Activated T-cell treated with anti-CD3 and anti-CD28 coated beads, Interleukin-2, amount 50 U/mL, for 1 hour (primary cell): ENCODE measurements at places on chromosomes 11 and 22.

- DNase-seq, result no peak
Observed at GRCh38 chr11:126624506-126624905, 269.0 kb downstream of the ST3GAL4 start.

- no peak for DNase-seq
Observed at GRCh38 chr11:61577383-61578118, 3.3 kb downstream of the SYT7 start.

DNA sequence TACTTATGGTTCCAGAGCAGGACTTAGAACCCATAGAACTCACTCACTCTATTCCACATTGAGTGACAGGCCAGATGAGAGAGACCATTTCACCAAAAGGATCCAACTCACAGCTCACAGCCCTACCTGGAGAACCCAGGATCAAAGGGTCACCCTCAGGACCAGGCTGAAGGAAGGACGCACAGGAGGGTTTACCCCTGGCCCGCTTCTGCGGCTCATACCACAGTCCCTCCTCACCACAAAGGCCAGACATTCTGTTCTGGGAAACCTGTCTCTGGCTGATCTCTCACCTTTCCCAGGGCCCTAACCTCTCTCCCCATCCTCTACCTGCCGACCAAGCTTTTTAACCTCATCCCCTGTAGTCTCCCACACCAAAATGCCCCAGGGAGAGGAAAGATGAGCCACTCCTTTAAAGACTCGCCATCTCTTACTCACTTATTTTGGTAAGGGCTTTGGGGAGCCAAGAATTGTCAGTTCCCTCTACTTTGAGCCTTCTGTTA, 4.7 kb downstream of the FOSL1 start:
- DNase-seq, result no peak

GRCh38 chr11:70128435-70128906, 50.4 kb downstream of the ANO1 start:
- no peak for DNase-seq

DNA sequence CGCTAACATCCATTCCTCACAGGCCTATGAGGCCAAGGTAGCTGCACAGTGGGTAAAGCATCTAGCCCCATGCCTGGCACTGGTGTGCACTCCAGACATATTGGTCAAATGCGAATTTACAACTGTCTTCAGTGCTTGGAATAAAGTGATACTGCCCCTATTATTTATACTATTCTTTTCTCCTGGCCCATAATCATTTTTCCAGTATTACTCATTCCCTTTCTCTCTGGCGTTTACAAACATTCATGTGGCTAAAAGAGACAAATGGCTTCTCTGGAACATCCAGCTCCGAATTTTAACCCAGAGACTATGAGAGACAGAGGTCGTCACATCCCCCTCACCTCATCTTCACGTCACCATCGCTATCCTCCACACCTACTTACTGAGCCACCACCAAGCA, 87.2 kb upstream of the PITPNB start:
- DNase-seq, result no peak

GRCh38 chr11:102709201-102709945, 3.8 kb upstream of the MMP27 start:
- DNase-seq, result no peak

DNA sequence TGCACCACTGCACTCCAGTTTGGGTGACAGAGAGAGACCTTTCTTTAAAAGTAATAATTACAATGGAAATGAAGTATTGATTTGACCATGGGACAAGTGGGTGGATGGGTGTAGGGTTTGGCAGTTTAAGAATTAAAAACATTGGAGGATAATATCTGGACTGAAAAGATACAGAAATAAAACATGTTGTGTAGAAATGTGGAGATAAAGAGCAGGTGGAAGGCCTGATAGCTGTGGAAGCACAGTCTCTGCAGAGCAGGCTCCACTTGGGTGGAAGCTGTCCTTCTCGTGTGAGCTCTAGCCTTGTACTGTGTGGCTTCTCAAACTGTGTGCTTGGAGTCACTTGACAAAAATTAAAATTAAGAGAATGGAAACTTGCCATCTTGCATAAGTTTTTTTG, 25.6 kb downstream of the APLP2 start:
- DNase-seq, result no peak

DNA sequence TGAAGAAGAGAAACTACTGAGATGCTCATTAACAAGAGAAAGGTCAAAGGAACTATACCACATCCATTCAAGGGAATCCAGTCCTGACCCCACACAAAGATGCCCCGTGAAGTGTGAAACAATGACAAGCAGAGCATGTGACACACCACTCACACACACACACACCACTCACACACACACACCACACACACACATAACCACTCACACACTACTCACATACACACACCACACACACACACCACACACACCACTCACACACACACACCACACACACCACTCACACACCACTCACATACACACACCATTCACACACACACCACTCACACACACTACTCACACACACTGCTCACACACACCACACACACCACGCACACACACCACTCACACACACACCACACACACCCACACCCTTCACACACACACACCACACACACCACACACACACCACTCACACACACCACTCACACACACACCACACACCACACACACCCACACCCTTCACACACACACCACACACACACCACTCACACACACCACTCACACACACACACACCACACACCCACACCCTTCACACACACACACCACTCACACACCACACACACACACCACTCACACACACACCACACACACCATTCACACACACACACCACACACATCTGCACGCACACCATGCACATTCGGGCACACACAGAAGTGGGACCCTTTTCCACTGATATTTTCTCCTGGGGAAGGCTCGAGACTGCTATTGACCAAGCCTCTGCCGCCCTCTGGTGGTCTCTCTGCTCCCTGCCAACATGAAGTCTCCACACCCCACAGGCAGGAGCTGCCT, 32.0 kb upstream of the COMT start:
- peak; percentile 86 for DNase-seq

- DNase-seq, result no peak
Observed at GRCh38 chr11:132858223-132858622, 674.1 kb downstream of the OPCML start.

GRCh38 chr22:26460202-26460601, 23.4 kb downstream of the HPS4 start:
- DNase-seq, result no peak

DNA sequence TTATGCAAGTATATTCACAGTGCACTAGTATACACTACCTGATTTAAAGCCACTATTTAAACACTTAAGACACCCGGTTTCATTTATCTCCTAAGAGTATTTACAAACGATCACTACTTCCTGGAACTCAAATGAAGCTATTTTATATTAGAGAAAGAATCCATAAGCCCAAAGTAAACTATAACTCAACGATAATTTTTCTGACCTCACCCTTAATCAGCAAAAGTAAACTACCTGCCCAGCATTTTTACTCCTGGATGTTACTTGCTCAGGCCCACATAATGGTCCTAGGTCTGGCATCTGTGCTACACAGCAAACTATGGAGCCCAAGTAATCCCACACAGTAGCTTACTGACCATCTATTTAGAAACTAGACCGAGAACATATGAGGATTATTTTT, 33.4 kb downstream of the TSG101 start:
- no peak for DNase-seq

DNA sequence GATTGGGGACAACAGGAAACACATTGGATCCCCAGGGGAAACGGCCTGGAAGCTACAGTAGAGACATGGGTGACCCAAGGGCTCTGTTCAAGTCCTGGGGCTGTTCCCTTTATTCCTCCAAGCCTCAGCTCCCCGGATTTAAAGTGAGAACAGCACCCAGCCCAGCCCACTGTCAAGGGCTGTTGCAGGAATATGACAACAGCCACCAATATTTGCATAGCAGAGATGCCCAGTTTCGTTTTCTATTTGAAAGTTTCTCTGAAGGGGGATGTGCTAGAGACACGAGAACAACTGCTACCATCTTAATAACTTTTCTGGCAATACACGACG, 81.1 kb upstream of the WNT7B start:
- DNase-seq, result peak; percentile 27

DNA sequence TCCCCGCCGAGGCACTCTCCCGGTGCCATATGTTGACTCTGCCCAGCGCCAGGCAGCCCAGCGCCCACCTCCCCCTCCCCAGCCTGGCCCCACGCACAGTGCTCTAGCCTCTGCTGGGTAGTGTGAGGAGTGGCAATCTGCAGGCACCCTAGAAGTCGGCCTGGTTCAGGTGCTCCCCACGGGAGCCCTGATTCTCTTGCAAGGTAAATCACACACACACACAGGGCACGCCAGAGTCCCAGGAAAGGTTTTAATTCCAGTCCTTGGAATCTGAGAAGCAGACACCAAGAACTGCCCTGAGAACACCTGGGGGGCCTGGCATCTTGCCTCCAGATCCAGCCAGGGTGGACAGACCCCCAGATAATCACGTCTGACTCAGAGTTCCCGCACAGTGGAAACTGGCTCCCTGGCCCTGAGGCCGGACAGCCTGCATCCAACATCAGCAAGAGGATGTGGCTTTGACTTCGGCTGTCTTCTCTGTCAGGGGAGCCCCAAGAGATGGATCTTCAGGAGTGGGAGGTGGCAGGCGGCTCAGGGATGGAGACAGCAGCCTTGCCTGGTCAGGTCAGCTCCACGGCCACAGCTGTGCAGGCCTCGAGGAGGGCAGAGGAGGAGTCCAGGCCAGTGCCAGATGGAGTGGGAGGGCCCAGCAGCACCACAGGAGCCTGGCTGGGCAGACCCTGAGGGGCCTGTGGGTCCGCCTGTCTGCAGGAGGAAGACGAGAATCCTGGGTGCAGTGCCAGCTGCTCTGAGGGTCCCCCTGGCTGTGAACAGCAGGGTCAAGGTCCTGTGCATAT, 1.1 kb upstream of the RIN1 start:
- no peak for DNase-seq

GRCh38 chr11:118153516-118153915, 893 bp upstream of the SCN4B start:
- DNase-seq, result no peak

- no peak for DNase-seq
Observed at GRCh38 chr11:32902089-32902665, 9.6 kb downstream of the QSER1 start.

- DNase-seq, result no peak
Observed at GRCh38 chr22:23284504-23285033, 104.3 kb downstream of the BCR start.

DNA sequence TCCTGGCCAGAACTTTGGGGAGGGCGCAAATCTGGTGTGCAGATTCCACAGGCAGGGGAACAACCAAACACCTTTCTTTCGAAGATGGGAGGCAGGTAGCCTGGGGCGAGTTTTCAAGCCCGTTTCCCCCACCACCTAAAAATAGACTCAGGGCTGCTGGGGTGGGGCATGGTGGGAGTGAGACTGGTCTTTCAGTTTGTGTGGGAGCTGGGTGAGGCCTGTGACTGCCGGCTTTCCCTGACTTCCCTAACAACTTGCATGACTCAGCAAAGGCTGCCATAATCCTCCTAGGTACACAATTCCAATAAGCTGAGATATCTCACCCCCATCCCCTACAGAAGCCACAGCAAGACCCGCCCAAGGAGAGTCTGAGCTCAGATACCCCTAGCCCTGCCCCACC, 4.3 kb upstream of the OR5B12 start:
- no peak for DNase-seq

DNA sequence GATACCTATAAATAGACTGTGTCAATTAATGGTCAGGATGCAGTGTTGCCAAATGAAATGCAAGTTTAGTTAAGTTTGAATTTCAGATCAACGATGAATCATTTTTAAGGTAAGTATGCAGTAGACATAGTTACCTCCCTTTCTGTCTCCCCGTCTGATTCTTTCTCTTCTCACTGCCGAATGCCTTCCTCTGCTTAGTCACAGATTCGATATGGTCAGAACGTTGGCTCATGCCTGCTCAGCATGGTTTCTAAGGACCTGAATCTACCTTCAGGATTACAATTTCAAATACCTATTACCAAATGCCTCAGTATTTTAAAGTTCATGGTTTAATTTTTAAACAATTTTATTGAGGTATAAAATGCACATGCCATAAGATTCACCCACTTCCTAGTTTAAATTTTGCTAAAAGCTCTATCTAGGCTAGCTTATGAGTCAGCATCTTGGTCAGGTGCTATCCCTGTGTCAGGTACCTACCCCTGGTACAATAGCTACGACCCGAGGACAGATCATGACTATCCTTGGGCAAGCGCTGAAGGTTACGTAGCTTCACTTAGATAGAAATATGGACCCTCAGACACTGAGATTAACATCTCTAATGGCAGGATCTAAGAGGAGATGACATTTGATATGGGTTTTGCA, 78.2 kb upstream of the SPON1 start:
- DNase-seq, result no peak

DNA sequence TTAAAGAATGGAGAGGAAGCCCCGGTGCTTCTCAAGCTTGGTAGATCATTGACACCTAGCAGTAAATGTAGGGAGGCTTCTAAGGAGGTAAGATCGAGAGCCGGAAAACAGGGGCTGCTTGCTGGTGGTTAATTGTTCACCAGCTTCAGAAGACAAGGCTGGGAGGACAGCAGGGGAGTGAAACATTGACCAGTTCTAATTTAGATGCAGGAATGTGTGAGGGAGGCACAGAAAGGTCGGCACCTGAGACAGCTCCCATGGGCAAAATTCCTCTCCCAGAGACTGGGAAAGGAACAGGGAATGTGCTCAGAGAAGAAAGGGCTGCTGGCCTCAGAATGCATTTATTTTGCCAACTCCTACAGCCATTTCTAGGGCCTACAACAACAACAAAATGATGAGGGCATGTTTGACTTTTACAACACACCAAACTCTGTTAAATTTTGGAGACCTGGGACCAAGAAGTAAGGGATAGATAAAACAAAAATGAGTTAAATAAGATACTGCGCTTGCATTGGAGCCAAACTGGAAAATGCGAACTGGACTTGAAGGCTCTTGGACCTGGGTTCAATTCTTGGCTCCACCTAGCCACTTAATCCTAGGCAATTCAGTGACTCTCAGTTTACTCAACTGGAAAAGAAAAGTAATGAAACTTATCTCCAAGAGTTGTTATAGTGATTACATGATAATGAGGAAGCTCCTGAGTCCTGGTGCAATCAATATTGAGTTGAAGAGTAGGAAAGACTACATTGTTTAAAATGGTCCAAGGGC, 31.0 kb downstream of the FZD4 start:
- no peak for DNase-seq

GRCh38 chr11:35197292-35197691, 58.3 kb downstream of the CD44 start:
- no peak for DNase-seq

DNA sequence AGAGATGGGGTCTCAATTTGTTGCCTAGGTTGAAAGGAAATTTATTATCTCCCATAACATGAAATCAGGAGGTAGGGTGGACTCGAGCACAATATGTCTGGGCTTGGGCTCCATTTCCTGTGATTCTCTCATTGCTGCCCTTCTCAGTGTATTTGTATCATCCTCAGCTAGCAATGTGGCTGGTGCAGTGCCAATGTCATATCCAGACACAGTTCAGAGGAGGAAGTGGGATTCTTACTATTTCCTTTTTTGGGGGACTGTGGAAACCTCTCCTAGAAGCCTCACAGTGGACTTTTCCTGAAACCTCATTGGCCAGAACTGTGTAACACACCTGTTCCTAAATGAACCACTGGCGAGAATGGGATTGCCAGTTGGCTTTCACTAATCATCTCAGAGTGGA, 21.0 kb upstream of the SWAP70 start:
- no peak for DNase-seq
